Thoracic aorta (tissue), 2 donors: ENCODE measurements at places on chromosomes 2 and 18.

DNA sequence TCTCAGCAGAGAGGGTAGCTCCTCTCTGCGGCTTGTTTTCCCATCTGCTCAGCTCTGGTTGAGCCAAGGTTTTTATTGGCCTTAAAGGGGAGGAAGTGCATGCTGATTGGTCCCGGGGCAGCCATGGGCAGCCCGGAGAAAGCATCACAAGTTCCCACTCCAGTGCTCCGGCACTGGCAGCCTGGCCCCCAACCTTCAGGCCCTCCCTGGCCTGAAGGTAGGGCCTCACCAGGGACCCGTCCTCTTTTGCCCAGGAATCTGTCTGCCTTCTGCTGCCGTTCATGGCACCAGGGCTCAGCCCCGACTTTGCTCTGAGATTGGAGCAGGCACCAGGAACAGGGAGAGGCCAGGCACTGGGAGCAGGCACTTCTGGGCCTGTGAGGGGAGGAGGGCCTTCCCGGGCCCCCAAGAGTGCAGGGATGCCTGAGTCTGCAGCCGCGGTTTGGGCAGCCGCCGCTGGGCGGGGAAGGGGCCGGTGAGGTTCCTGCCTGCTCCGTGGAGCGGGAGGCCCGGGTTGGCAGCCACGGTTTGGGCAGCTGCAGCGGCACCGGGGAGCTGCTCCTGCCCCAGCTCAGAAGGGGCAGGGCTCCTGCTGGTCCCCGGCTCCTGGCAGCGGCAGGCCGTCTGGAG, 17.5 kb upstream of the ILKAP start:
- DNase-seq, result no peak

DNA sequence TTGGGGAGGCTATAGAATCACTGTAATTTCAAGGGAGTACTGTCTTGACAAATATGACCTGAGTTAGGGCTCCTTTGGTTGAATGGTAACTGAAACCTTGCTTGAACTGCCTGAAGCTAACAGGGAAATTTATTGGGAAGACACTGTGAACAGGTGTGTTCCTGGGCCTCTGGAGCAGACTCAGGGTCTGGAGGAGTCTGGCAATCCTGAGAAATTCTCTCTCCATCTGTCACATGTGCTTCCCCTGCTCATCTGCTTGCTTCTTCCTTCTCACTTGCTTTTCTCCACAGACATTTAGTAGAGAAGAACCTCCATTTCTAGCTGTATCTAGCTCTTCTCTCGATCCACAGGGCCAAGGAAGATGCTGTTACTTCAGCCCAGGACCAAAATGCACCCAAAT, 476.5 kb downstream of the LRP1B start:
- no peak for DNase-seq

GRCh38 chr2:13034861-13035260, 318.1 kb downstream of the TRIB2 start:
- no peak for DNase-seq

DNA sequence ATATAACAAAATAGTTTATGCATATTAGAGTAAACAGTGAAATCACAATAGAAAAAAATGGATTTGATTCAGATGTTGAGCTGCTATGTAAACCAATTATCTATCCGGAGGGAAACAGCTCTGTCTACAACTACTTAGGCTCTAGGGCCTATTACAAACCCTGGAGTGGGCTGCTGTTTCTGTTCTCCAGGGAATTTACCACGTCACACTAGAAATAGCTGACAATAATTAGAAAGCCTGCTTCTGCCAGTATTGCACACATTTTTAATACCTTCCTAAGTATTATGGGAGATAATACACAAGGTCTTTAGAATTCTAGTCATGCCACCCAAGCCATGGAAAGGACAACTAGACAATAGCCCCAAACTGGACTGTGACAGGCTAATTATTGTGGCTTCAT, 411.1 kb downstream of the FIGN start:
- DNase-seq, result no peak

DNA sequence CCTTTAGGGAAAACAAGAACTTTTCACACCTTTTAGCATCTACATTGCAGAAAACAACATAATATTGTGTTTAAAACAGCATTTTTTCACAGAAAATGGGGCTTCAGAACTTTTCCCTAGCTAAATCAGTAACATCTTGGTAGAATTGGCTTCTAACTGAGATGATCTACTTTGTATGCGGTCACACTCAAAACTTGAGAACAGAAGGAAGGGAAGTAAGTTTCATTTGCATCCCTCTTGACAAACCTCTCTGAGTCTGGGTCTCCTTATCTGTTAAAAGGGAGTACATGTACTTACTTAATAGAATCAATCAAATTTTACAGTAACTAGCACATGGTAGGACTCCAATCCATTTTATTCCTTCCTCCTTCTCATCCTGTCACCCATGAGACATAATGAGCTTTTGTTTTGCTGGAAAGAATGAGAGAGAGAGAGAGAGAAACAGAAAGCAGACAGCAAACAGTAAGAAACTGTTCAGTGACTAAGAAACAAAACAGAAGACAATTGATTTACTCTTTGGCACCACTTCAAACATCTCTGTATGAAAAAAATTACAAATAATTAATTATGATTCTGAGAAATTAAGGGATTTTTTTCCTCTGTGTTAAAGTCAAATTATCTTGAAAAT, 387.3 kb downstream of the SATB2 start:
- no peak for DNase-seq

DNA sequence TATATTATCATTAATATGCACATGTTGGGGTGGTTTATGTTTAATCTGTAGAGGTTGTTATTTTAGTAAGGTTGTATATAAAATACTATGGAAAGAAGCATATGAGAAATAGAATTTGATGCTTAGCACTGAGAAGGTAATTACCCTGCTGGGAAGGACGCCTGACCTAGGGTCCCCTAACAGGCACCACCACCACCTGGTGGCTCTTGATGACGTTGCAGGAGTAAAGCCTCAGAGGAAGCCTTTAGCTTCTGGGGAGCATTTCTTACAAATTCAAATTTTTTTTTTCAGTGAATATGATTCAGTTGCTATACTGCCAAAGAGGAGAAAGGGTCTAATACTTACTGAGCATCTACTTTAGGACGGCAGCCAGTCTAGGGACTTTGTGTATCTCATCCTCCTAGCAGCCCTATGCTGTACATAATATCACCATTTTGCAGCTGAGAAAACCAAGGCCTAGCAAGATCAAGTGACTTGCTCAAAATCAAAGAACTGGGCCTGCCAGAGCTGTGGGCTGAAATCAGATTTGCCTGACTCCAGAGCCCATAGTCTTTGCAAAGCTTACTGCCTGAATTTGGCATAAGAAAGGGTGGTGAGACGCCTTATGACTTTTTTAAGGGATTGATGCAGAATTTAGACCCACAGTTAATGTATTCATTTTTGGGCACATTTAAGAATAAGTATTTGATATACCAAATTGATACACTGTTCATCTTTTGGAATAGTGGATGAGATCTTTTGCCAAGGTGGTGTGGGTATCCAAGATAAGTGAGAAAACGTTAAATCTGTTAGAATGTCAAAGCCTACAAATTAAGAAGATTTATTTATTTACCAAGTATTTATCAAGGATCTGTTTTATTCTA, 78.8 kb upstream of the GAREM1 start:
- DNase-seq, result no peak

DNA sequence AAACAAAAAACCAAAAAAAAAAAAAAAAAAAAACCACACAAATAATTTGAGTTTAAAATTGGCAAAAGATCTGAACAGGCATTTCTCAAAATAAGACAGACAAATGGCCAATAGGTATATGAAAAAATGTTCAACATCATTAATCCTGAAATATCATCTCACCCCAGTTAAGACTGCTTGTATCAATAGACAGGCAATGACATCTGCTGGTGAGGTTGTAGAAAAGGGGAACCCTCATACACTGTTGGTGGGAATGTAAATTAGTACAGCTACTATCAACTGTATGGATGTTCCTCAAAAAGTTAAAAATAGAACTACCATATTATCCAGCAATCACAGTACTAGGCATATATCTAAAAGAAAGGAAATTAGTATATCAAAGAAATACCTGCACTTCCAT, 523.1 kb downstream of the XIRP2 start:
- DNase-seq, result no peak

GRCh38 chr2:42835577-42836371, 43.4 kb upstream of the HAAO start:
- DNase-seq, result peak; percentile 37

GRCh38 chr2:241902357-241902991, 32.9 kb downstream of the RTP5 start:
- DNase-seq, result no peak

GRCh38 chr18:50848061-50848551, 28.3 kb upstream of the MRO start:
- DNase-seq, result no peak

GRCh38 chr2:9071032-9071431, 67.5 kb upstream of the MBOAT2 start:
- DNase-seq, result no peak

DNA sequence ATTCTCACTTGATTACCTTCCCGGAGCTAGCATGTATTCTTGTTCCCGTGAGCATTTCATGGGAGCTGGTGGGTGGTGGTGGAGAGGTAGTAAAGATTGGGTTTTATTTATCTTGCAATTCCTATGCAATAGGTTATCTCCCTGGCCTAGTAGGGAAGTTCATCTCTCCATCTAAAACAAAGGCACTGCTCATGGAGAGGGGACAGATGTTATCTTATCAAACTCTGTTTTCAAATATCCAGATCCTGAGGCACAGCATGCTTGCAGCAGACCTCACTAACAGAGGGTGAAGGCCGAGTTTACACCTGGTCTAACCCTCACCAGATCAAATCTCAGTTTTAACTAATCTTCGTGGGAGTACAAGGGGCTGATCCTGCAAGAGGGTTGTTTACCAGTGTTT, 98.9 kb downstream of the CYRIA start:
- DNase-seq, result no peak

- DNase-seq, result no peak
These were observed 144.7 kb upstream of the STK17B start for GRCh38 chr2:196316050-196316430.

- no peak for DNase-seq
These were observed 47.7 kb upstream of the GBX2 start for GRCh38 chr2:236215761-236216333.

DNA sequence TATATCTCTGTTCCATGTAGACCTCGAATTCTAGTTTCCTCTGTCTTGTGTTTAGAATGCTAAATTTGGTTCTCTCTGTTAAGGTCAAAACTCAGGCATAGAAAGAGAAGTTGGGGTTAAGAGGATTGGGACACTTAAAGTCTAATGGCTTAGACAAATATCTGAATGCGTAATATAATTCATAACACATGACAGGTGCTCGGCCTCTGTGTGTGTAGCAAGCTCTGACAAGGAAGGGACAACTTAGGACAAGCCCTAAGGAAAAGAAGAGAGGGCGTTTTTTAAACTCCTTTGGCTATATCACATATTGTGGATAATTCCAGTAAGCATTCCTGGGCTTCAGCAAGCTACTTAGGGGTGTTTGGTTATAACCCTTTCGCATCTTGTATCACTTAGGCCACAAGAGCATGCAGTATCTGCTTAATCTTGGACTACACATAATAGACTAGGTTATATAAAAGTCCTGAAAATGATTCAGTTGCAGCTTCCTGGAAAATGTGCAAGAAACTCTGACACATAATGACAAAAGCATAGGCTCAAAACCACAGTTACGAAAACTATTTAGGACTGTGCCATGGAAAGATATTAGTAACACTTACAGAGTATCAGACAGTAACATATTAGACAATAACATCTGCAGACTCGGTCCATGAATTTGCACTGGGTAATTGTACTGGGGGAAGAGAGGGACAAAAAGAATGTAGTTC, 16.1 kb upstream of the CREB1 start:
- DNase-seq, result no peak

DNA sequence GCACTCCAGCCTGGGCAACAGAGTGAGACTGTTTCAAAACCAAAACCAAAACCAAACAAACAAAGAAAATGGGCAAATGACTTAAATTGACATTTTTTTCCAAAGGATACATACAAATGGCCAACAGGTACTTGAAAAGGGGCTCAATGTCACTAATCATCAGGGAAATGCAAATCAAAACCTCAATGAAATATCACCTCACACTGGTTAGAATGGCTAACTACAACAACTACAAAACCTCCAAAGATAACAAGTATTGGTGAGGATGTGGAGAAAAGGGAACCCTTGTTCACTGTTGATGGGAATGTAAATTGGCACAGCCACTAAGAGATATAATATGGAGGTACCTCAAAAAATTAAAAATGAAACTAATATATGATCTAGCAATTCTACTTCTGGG, 213.2 kb upstream of the HS6ST1 start:
- DNase-seq, result no peak

- DNase-seq, result no peak
These were observed 30.5 kb upstream of the ARMC9 start for GRCh38 chr2:231167745-231168459.

GRCh38 chr18:12599543-12599942, 58.4 kb downstream of the SPIRE1 start:
- DNase-seq, result no peak

- DNase-seq, result no peak
These were observed 818.7 kb downstream of the BCL11A start for GRCh38 chr2:59734743-59735142.

GRCh38 chr18:79988451-79989194, at the start of gene TXNL4A:
Gene TXNL4A, minus strand, starts transcription at chr18:79988563. Its CDS starts 171 bp downstream, at chr18:79988392.
- peak; percentile 12 for DNase-seq

GRCh38 chr2:20423847-20424246, 23.0 kb upstream of the RHOB start:
- DNase-seq, result no peak

GRCh38 chr2:175074478-175074877, 69.3 kb upstream of the CHN1 start:
- DNase-seq, result no peak

GRCh38 chr2:109344270-109344805, 215.3 kb downstream of the SH3RF3 start:
- no peak for DNase-seq

DNA sequence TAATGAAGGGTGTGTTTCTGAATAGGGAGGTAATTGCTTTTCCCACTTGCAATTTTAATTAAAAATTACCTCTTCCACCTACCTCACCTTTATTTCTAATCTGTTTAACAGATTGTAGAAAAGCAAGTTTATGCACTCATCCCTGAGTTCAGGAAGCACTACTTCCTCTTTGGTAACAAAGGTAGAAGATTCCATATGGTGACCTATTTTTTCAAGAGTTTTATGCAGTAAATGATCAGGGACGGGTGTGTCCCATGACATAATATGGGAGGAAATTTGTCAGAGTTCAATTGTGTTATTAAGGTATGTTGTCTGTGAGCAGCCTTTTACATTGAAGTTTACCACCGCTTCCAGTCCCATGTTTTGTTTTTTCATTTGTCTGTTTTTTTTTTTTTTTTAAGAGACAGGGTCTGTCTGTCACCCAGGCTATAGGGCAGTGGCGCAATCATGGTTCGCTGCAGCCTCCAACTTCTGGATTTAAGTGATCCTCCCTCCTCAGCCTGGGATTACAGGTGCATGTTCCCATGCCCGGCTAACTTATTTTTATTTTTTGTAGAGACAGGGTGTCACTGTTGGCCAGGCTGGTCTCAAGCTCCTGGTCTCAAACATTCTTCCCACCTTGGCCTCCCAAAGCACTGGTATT, 68.2 kb downstream of the ASAP2 start:
- no peak for DNase-seq
